ENCODE measurements at places on chromosomes 4 and X.
A peak's percentile ranks its signal among the peaks of the same experiment; 100 is the strongest.

DNA sequence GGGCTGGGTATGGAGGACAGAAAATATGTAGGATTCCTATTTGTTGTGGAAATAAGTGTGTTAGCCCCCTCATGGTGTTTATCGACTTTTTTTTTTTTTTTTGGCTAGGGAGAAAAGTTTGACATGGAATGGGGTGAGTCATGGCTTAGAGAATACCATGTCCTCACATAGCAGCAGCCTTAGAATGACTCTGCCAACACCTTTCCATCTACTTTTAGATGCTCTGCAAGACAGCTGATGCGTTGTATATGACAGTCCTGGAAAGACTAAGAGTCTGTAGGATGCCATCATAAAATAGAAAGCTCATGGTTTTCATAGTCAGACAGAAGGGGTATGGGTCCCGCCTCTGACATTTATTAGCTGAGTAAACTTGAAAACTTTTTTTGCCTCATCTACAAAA is 37.7 kb downstream of the MTTP start:
- DNase-seq, result no peak

DNA sequence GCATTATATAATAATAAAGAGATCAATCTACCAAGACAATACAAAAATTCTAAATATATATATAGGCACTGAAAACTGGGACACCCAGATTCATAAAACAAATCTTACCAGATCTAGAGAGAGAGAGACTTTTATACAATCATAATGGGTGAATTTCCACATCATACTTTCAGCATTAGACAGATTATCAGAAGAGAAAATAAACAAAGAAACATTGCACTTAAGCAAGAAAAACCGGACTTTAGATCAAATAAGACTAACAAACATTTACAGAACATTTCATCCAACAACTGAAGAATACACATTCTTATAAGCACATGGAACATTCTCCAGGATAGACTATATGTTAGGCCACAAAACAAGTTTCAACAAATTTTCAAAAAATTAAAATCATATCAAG is 245.1 kb downstream of the INPP4B start:
- DNase-seq, result no peak

DNA sequence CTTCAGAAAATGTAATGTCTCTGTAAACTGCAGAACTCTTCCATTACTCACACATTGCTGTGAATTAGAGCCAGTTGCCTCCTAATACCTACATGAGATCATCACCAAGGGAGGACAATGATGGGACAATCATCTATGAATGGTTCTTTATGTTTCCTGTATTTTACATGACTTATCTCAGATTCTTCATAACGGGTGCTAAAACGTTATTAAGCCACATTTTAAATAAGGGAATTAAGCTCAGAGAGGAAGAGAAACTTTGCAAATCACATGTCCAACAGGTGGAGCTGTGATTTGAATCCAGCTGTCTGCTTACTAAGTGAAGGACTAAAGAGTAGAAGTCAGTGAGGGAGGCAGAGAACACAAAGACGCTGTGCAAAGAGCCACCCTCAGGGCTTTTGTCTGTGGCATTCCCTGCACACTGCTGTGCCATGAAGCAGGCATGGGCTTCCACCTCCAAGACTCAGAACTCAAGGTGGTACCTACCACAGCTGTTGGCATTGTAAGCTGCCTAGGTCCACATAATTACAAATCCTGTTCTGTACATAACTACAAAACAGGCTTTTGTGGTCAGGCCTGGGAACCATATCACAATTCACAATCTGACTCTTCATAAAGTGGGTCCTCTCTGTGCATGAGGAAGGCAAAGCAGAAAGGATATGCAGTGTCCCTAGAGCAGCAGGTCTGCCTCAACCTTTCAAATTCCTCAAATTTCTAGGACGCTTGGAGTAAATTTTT is 12.8 kb downstream of the TBC1D9 start:
- DNase-seq, result no peak

DNA sequence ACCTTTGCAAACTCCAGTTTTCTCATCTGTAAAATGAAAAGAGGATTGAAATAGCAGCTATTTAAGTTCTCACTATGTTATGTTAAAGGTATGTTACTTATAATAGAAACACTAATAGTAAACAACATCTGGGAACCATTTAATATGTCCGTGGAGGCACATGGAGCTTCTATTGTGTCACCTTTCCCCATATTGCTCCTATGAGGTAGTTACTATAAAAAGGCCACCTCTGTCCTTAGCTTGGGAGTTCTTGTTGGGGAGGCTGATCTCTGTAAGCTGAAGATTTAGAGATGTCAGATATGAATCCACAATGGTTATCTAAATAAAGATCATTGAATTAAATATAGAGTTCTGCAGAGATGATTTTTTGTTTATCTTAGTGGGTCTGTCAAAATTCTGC is 125.2 kb downstream of the FHIP1A start:
- DNase-seq, result no peak

DNA sequence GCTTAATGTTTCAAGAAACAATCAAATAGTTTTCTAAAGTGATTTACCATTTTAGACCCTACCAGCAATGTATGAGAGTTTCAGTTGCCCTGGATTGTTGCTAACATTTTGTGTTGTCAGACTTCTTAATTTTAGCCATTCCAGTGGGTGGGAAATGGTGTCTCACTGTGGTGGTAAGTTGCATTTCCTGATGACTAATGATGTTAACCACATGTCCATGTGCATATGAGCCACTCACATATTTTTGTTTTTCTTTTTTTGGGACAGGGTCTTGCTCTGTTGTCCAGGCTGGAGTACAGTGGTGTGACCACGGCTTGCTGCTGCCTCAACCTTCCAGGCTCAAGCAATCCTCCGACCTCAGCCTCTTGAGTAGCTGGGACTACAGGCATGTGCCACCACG is 48.3 kb downstream of the MED28 start:
- peak; percentile 3 for DNase-seq

GRCh38 chrX:45472968-45473367 is 272.3 kb upstream of the DIPK2B start:
- DNase-seq, result peak; percentile 70

GRCh38 chr4:171517883-171518282 is 295.3 kb upstream of the GALNTL6 start:
- no peak for DNase-seq

- no peak for DNase-seq
Observed at GRCh38 chr4:154743683-154744340, at the start of gene LRAT. Gene LRAT, plus strand, starts transcription at chr4:154744000. Its CDS starts 327 bp downstream, at chr4:154744327.

- peak; percentile 12 for DNase-seq
Observed at GRCh38 chrX:115894087-115894486, 276.5 kb upstream of the AGTR2 start.

DNA sequence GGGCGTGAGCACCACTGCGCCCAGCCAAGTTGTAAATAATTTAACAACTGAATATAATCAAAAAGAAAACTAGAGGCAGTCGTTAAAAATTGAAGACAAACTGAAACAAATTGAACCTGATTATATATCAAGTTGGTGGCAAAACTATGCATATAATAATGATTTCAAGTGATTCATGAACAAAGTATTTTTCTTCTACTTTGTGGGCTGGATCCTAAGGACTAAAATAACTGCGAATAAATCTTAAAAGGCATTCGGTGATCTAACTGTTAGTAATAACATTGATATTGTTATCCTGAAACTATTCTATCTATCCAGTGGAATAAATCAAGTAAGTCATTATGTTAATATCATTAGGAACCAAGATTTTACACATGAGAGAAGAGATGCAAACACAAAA is 21.2 kb upstream of the USP9X start:
- no peak for DNase-seq

GRCh38 chr4:1604181-1604705 is 79.9 kb downstream of the FAM53A start:
- no peak for DNase-seq

DNA sequence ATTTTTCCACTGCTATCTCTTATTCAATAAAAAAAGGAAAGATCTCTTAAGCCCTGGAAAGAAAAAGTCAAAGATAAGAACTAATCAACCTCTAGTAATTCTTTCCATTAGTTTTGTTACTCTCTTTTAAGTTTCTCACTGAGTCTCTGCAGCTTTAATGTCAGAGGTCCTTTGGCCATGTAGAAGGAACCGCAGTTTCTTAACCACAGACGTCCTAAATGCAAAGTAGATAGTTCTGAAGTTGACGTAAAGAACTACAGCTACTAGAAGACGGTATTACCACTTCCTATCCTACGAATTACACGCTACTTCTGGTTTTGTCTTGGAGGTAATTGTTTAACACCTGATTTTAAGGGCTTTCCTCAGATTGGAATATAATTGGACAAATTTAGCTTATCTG is 325.9 kb downstream of the ANKRD50 start:
- no peak for DNase-seq

DNA sequence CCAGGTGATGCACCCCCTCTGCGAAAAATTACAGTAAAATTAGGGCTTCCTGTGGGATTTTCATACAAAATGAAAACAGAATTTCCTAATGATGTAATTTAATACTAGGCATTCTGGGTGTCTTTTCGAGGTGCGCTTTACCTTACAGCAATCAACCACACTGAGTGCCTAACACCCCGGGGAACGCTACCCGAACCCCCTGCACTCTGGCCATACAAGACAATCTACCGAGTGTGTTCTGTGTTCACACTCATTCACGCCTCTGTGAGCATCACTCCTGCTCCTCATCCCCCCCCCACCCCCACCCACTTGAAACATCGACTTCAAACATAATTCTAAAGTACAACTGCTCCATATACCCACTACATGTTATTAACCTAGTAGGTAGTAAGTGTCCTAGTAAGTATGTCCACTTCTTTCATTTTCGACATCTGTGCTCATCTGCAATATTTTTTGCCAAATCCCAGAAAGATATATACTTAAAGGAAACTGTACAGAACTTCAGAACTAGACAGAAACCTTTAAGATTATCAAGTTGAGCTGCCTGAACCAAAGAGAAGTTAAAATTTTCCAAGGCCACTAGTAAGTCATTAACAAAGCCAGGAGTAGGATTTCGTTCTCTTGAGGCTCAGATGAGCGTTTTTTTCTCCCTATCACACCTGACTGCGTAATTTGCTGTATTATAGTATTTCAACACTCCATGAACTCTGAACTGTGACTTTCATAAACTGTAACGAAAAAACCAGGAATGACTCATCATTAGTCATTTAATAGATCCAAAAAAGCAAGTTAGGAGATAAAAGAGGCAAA is 80.0 kb downstream of the FAT1 start:
- DNase-seq, result peak; percentile 10

- DNase-seq, result no peak
Observed at GRCh38 chr4:108483079-108483478, 137.3 kb upstream of the RPL34 start.

- no peak for DNase-seq
Observed at GRCh38 chrX:97030947-97031346, 147.2 kb downstream of the RPA4 start.

DNA sequence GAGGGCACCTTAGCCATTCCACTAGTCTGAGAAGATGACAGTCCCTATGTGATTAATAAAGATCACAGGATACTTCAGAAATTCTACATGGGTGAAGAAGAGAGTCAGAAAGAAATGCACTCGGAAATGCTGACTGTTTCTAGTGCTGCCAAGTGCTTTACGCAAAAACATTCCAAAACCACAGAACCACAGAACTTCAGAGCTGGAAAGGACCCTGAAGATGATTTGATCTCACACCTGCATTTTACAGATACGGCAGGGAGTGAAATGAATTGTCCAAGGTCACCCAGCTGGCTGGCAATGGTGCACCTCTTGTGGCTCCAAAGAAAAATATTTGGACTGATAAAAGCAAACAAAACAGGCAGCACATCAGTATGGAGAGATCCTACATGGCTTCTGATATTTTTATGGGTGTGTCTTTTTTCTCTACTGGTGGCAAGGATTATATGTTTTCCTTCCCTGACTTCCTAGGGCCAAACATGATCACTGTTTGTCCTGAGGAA is 115.9 kb downstream of the MAML3 start:
- DNase-seq, result no peak

DNA sequence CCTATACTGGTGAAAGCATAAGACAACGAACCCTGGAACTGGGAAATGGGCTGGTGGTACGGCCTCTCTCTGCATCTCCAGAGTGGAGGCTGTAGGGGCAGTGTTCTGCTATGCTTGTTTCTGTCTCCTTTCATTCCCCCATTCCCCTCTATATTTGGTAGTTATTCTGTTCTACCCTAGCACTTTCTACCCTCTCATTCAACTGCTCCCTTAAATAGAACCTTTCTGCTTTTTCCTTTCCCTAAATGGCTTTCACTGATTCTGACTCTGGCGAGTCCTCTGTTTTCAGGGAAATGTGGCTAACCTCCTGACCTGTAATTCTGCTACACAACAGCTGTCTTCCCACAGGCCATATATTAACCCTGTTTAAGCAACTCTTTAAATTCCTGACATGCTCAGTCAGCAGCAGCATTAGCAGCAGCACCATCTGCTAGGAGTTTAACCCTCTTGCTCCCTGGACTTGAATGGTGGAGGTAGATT is 94.2 kb downstream of the CXCL13 start:
- DNase-seq, result peak; percentile 51

DNA sequence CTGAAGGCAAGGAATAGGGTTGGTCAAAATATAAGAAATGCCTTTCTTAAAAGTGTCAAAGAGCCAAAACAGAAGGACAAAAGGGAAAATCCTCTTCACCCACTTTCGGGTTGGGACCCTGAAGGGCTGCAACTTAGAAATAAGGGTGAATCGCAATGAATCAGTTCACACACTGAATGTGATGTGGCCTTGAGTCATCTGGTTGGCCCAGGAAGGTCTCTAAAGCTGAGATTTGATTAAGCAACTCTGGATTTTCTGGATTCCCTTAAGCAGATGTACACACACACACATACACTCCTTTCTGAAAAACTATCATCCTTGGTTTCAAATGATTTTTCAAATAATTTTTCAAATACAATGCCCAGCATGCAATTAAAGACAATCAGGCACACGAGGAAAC is 13.1 kb downstream of the TAB3 start:
- peak; percentile 32 for DNase-seq

DNA sequence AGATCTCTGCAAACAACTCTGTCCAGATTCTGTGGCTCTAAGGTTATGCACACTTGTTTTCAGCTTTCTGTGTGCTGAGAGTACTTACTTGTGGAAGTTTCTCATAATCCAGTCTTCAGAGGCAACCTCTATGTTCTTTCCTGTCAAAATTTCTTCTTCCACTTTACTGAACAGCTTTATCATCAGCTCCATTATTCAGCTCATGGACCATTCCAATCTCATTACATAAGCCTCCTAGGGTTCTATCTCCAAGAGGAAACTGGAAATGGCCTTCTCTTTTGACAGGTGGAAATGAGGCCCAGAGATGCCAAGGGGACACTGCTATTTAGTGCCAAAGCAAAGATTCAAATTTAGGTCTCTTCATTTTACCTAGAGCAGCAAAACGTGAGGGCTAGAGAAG is 61.3 kb downstream of the CHRDL1 start:
- no peak for DNase-seq

DNA sequence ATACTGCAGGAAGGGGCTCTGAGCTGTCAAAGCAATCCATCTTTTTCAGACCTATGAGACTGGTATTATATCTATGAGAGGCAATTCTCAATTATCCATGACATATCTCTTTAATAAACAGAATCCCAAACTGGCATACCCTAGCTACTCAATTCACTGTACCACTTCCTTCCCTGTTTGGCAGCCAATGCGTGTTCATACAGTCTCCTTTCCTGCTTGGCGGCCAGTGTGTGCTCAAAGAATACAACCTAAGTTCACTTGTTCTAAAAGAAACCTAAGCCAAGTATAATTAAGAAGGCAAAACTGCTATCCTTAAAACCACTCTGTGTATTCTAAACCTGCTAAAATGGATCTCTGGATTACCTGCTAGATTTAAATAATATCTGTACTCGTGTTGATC is 38.3 kb downstream of the ARHGEF9 start:
- DNase-seq, result no peak
